ENCODE measurements at places on chromosomes 4 and X. TPM values are rescaled to one million over a fixed set of nuclear protein-coding genes. Genes with fewer than 3 reads are reported as not detected.

- no peaks in the 10 kb centered on the region for H3K27me3 ChIP-seq
- no peak overlapping the region for H3K27ac ChIP-seq
- no peak for DNase-seq
- no peak overlapping the region for H3K4me3 ChIP-seq
Measured at GRCh38 chr4:1469607-1470392, 63.6 kb upstream of the NKX1-1 start.

DNA sequence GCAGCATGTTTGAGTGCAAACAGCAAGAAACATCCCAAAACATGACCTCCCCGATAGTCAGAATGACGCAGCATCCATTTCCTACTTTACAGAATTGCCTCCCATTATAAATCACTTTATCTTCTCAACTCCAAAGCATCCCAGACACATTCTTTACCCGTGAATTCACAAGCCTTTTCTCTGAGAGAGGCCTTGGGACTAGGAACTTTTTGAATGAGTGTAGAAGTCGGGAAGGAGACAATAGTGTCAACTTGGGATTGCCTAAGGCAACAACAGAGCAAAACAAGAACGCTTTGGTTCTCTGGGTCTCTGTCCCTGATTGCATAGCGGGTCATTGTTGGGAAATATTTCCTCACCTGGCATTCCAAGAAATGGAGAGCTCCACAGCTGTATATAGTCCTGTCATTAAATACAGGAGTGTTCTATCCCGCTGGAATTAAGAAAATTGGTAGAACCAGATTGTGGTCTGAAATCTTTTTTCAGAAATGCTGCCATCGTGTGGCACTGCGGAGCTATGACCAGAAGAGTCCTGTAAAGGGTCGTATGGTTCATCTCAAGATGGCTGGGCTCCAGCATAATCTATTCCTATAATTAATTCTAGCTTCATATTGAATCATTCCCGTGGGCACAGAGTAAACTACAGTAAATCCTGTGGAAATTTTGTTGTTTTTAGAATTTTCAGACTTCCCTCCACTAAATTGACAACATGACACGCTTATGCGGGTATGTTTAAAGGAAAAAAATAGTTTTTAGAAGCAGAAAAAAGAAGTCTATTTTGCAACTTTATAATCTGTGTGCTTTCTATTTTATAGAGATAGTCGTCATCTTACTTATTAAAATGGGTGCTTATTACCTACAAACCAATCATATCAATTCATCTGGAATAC lies 2.0 kb upstream of the SPP1 start:
- H3K27ac ChIP-seq, result no peak overlapping the region
- peaks cover 9% of the 10 kb centered on the region for H3K4me1 ChIP-seq
- no peaks in the 10 kb centered on the region for H3K36me3 ChIP-seq
- H3K27me3 ChIP-seq, result peaks cover 48% of the 10 kb centered on the region

GRCh38 chr4:102505708-102506107 lies 4.5 kb downstream of the NFKB1 start:
- H3K36me3 ChIP-seq, result peaks cover 43% of the 10 kb centered on the region
- H3K4me1 ChIP-seq, result peaks cover 47% of the 10 kb centered on the region
- H3K27me3 ChIP-seq, result no peaks in the 10 kb centered on the region
- H3K4me3 ChIP-seq, result no peak overlapping the region
- no peak for DNase-seq

DNA sequence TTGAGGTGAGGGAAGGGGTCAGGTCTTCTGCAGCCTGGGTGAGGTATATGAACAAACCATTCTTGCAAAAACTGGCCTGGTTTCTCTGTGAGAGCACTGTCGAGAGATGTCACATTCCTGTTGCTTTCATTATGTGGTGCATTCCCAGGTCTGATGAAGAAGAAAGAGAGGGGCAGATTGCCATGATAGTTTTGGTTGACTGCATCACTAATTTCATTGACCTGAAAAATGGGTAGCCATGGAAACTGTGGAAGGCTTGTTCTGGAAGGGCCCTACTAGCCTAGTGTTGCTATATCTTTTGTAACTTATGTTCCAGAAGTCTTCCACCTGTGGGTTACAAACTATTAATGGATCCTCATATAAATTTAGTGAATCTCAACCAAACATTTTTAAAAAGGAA lies 32.9 kb upstream of the CYBB start:
- H3K36me3 ChIP-seq, result no peaks in the 10 kb centered on the region
- no peak overlapping the region for H3K27ac ChIP-seq
- H3K4me3 ChIP-seq, result no peak overlapping the region
- no peak for DNase-seq
- H3K4me1 ChIP-seq, result peaks cover 22% of the 10 kb centered on the region

Gene ALAS2
- total RNA-seq, result not detected

Gene PGAM4
- total RNA-seq, result not detected

Gene AFP
- not detected for total RNA-seq

Gene CSAG1
- not detected for total RNA-seq

Gene HDAC8
- 24.1 TPM for total RNA-seq

Measured in activated CD4-positive, alpha-beta memory T cell treated with anti-CD3 and anti-CD28 coated beads, Interleukin-2, amount 10 ng/mL, durations not matched to agents 7 days and 5 days (primary cell).